ENCODE measurements at places on chromosomes 12 and 14.

DNA sequence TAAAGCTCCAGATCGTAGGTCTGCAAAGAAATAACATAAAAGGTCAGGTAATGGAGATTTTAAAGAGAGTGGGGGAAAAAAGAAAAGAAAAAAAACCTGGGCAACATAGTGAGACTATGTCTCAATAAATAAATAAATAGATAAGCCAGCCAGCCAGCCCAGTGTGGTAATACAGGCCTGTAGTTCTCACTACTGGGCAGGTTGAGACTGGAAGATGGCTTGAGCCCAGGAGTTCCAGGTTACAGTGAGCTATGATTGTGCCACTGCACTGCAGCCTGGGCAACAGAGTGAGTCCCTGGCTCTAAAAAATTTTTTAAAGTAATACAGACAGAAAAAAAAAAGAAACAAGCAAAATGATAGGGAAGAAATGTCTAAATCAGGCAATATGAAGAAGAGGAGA, 43.2 kb upstream of the BBS10 start:
- no peak for DNase-seq

GRCh38 chr14:58898655-58899316, 261.0 kb downstream of the DACT1 start:
- no peak for DNase-seq

GRCh38 chr12:92905258-92905810, 23.8 kb downstream of the EEA1 start:
- DNase-seq = no peak

- DNase-seq = no peak
Observed at GRCh38 chr12:62848418-62848817, 86.5 kb downstream of the PPM1H start.

DNA sequence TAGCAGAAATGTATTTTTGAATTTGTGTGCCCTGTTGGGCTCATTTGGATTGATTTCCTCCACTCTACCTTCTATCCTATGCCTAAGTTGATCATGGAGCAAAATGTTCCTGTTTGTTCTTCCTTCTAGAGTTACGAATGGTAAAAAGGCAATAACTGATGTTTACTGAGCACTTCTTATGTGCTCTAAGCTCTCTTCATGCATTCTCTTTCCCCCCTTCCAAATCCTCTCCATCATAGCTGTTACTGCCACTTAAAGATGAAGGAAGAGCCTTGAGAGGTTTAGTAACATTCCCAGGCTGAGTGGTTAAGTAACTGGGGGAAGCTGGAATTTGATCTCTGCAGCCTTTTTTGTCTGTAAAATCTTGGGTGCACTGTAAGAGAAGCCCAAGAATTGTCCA, 60.1 kb downstream of the CHST11 start:
- DNase-seq = no peak

DNA sequence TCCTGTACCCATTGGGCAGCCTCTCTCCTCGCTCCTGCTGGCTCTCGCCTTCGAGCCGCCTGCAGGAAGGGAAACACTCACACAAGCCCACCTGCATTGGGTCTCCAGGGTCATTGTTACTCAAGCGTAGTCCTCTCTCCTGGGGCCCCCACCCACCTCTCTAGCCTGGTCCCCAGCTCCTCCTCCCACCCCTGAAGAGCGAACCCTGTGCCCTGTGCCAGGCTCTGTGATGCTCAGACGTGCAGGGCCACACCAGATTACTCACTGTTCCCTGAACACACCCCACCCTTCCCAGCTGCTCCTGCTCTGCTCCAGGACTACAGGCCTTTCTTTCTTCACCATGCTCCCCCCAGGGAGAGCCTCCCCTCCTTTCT, 88.1 kb downstream of the NINJ2 start:
- no peak for DNase-seq

- no peak for DNase-seq
Observed at GRCh38 chr12:4725057-4725456, 4.9 kb downstream of the GALNT8 start.

GRCh38 chr12:12445165-12445881, 88.4 kb downstream of the BORCS5 start:
- no peak for DNase-seq

DNA sequence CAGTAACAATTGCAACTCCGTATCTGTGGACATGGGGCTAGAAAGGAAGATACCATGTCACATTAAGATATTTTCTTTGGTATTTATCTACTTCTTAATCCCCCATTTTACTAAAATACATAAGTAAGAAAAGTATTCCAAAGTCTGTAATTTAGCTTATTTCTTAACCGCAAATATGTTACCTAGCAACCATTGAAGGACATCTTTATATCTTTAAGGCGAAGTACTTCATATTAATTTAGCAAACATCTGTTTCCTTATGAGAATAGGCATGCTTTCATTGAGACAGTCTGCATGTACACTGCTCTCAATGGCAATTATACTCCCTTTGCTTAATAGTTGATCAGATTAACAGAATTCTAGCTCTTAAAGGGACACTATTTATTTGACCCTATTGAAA, 88.8 kb downstream of the NAV3 start:
- DNase-seq = no peak

- DNase-seq = peak; percentile 72
Observed at GRCh38 chr14:99230208-99231151, 41.5 kb downstream of the BCL11B start.

DNA sequence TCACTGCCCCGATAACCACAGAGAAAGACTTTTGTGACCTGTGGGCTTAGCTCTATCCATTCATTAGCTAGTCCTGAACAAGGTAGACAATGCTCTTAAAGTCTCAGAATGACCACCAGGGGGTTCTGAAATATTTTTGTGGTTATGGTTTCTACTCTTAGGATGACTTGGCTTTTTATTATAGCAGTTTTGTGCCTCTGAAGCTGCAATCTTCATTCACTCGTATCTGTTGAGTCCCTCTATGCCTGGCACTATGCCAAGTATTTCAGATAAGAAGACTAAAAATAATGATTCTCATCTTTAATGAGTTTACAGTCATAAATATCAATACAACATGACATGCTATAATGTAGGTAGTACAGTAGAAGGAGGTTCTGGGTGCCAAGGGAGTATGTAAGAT, 130.8 kb upstream of the TRHDE start:
- no peak for DNase-seq

GRCh38 chr12:64688219-64688618, 71.0 kb downstream of the GNS start:
- no peak for DNase-seq

DNA sequence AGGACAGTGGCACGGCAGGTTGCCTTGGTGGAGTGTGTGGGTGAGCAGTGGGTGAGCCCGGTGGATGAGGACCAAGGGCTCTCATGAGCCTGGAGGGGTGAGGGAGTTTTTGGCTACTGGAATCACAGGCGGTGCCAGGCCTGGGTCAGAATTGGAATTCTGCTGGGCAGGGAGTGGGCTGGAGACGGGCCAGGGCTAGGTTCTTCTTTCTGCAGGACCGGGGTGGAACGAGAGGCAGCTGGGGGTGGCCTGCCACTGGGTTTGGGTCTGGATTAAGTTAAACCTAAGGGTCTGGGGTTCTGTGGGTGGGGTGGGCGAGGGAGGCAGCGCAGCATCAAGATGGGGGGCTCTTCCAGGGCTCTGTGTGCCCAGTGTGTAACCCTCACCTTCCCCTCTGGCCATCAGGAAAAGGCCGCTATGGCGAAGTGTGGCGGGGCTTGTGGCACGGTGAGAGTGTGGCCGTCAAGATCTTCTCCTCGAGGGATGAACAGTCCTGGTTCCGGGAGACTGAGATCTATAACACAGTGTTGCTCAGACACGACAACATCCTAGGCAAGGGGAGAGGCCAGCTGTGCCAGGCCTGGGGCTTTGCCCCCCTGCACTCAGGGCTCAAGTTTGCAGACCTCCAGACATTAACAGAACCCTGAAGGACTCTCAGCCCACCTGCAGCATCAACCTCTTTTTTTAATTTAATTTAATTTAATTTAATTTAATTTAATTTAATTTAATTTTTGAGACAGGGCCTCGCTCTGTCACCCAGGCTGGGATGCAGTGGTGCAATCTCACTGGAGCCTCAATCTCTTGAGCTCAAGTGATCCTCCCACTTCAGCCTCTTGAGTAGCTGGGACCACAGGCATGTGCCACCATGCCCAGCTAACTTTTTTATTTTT, 7.0 kb downstream of the ACVRL1 start:
- DNase-seq = no peak

GRCh38 chr12:29304388-29304787, 76.6 kb downstream of the ERGIC2 start:
- DNase-seq = no peak

GRCh38 chr12:56546680-56547079, 25.1 kb downstream of the RBMS2 start:
- DNase-seq = no peak

GRCh38 chr12:116498471-116498870, 60.7 kb upstream of the MAP1LC3B2 start:
- no peak for DNase-seq

DNA sequence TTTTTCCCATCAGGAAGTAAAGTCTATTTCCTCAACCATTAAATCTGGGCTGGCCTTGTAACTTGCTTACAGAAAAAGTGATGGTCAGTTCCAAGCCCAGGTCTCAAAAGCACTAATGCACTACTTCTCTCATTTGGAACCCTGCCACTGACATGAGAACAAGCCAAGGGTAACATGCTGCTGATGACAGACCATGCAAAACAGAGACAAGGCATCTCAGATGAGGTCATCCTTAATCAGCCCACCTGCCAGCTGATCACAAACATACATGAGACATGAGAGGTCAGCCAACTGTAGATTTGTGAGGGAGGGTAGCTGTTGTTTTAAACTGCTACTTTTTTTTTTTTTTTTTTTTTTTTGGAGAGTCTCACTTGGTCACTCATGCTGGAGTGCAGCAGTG, 16.2 kb downstream of the TWF1 start:
- no peak for DNase-seq

- no peak for DNase-seq
Observed at GRCh38 chr14:36207500-36207899, 31.0 kb upstream of the PTCSC3 start.

DNA sequence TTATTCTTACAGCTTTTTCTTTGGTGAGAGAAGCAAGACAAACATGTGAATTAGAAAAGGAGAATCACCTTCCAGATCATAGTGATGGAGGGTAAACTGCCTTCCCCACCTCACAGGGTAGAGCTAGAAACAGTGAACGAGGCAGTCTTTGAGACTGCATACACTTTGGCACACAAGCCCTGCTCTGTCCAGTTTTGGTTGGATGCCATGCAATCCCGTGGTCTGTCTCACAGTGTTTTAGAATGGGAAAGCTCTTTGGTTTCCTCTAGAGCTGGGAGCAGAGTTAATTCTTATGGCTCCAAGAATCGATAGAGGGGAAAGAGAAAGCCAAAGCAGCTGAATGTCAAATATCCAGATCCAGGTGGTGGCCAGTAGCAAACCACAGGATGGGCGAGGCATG, 21.9 kb downstream of the TDP1 start:
- DNase-seq = no peak

GRCh38 chr12:131340616-131341210, 370.2 kb upstream of the SFSWAP start:
- no peak for DNase-seq

- DNase-seq = no peak
Observed at GRCh38 chr12:51777973-51778372, 70.5 kb downstream of the FIGNL2 start.

- DNase-seq = no peak
Observed at GRCh38 chr12:7884689-7885088, 12.0 kb upstream of the SLC2A14 start.

DNA sequence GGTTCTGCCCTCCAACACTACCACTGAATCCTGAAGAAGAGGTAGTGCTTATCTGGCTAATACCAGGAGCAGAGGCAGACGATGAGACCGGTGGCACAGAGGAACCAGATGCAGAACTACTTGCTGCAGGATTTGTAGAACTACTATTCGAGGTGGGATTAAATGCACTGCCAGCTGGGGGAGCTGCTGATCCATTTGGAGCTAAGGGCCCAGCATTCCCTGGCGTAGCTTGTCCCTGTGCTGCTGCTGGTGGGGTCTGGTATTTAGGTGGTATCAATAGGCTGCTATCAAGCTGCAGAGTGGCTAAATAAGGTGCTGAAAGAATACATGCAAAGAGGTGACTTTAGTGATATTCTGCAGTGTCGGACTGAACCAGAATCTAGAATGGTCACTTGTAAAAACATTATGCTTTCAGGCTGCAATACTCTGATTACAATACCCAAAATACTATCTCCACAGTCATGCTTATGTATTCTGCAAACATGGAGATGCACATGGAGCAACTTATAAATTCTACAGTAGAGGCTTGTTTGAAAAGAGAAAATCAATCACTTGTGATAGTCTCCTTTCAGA, 294.2 kb downstream of the MED13L start:
- DNase-seq = no peak

DNA sequence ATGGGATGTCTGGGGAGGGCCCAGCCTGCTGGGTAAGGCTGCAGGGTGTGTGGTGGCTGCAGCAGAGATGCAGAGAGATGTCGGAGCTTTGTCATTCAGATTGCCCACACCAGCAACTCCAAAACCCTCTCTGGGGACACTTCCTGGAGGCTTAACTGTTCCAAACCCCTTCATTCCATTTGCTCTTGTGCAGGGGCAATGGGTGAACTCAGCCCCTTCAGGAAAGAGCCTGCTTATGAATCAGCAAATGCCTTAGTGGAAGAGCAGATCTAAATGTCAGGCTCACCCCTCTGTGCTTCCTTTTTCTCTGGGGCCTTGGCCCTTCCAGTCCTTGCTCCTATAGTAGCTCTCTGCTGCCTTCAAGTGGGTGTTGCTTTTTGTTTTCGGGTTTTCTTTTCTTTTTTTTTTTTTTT, 36.7 kb upstream of the GPATCH2L start:
- no peak for DNase-seq

DNA sequence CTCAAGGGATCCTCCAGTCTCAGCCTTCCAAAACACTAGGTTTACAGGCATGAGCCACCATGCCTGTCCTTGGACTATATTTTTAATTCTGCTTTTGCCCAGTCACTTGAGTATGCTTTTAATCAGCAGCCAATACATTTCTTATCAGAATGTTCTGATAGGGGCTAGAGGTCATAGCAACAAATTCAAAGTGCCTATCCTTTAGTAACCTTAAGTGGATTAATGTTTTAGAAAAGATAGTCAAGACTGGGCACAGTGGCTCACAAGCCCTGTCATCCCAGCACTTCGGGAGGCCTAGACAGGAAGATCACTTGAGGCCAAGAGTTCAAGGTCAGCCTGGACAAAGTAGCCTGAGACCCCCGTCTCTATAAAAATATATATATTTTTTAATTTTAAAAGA, 37.1 kb downstream of the CKB start:
- DNase-seq = no peak

GRCh38 chr14:56797003-56797568, 13.2 kb downstream of the OTX2 start:
- DNase-seq = no peak

- DNase-seq = no peak
Observed at GRCh38 chr14:80426683-80427082, 215.4 kb upstream of the DIO2 start.

DNA sequence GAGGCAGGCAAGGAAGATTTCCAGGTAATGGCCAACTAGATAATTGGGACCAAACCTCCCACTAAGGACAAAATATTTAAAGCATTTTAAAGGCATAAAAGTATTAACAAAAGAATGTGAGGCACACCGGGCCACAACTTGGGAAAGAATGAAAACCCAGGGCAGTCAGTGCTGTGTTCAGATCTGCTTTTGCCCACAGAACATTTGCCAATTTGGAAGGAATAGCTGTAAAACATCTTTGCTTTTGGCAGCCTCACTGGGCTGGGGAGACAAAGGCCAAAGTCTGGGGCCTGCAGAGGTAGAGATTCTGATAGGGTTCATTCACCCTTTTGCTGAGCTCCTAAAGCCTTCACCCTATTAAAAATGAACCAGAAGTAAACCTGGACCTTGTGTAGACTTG, 82.3 kb downstream of the SYNE3 start:
- no peak for DNase-seq

Data from activated gamma-delta T cell treated with anti-CD3 and anti-CD28 coated beads, Interleukin-2, amount 50 U/mL, for 16 hours (primary cell).